ENCODE measurements at places on chromosomes 2 and 18.

GRCh38 chr18:42113529-42114191 lies 158.6 kb downstream of the PIK3C3 start:
- DNase-seq, result no peak

DNA sequence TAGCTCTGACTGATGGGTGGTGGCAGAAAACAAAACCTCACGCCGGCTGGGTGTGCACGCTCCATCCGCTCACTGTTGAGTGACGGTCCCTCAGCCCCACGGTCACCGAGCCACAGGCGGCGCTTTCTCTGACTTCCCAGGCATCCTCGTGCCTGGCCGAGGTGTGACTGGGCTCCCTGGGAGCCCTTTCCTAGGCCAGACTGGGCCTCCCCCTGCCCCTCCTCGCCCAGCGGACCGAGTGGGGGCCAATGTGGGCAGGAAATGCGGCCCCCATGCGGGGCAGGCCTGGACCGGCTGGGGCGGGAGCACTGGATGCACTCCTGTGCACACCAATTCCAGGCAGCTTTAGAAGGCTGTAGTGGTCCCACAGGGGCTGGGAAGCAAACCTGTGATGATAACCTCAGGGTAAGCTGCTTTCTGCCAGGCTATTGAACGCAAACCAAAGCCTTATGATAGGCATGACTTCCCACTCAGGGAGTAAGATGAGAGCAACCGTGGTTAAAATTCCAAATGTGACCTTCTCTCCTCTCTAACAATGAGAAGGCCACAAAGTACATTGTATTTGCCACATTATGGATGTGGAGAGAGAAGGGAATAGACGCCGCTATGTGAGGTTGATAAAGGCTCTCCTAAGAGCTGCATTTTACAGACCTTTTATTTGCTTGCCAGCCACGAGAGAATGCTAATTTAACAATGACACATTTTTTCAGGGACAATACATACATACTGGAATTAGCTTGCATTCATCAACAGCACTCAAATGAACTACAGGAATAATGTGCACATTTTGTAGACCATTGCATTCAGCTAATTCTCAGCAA lies 83.9 kb upstream of the PGAP1 start:
- no peak for DNase-seq

DNA sequence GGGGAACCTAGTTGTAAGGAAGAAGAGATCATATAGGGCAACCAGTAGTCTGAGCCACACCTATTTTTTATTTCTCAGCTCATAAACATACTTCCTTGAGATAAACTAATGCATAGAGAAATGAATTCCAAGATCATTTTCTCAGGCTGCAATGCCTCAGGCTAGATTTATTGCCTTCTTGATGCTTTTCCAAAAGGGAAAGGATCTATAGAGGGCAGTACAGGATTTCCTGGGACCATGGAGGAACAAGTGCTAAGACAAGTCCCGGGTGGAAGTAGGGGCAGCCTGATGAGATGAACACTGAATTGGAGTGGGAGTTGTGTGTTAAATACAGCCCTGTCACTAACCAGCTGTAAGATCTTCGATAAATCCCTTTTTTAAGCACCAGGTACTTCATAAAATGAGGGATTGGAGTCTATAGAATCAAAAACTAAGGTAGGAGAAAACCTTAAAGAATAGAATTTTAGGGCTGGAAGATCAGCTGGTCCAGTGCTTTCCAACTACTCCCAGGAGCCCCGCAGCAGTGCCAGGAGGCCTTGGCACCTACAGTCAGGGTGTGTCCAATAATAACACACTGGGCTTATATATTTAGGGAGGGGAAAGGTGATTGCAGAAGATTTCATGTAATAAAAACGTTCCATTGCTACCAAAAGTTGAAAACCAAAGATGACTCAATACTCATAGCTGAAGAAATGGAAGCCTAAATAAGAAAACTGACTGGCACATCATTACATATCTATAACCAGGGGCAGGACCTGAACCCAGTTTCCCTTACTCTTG lies 58.1 kb downstream of the SERTAD2 start:
- no peak for DNase-seq

DNA sequence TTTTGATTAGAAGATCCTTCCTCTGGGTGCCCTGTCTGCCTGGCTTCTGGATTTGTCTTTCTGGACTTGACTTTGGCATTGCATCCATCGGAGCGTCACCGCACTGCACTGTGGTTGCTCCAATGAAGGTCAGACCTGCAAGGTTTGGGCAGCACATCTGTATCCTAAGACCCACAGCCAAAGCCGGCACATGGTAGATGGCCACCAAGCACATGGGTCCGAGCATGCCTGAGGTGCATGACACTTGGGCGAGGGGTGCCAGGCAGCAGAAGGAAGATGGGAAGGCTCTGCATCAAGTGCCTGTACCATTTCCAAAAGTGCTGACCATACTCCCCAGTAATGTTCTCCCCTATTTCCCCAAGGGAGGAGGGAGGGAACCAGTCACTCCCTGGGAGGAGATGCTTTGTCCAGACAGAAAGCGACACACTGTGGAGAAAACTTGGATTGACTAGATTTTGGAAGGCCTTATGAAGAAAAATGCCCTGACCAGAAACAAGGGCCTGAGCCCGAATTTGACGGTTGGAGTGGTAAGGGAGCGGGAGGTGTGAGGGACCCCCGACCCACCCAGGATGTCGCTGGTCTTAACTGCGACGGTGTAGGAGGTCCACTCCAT lies 149.9 kb downstream of the LOXHD1 start:
- DNase-seq, result no peak

DNA sequence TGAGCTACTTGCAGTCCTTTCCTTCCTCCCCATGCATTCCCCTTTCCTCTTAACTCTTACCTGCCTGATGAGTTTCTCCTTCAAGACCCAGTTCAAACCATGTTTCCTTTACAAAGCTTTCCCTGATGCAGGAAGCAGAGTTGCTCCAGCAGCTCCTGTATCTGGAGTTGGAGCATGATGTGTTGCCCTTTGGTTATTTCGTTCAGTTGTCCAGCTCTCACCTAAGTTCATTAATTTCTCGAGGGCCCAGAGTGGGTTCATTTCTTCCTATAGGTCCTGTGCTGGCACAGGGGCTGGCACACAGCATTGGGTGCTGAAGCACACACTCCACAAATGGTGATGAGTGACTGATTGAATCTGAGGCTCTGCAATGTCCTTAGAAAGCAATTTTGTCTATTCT lies 23.0 kb upstream of the TMEM214 start:
- no peak for DNase-seq

- no peak for DNase-seq
Observed at GRCh38 chr2:1605102-1606045, 138.9 kb downstream of the PXDN start.

GRCh38 chr2:121289271-121289670 lies 4.3 kb upstream of the TFCP2L1 start:
- DNase-seq, result no peak

DNA sequence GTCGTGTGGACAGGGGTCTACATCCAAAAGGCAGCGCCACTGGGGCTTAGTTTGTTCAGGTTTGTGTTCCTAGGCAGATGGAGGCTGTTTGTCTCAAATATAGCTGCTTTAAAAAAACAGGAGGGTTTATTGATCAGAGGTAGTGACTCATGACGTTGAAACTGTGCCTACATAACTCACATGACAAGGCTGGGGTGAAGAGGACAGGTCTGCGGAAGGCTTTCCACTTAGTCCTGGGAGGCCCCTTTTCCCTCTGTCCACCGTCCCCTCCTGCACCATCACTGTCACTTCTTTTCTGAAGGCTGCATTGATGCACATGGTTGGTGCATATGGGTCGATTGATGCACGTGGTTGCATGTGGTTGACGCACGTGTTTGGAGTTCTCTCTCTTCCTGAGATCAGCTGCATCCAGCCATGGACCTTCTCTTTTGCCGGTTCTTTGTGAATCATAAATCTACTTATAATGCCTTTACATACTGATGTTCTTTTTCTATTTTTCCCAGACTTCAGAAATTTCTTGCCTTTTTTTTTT lies 10.9 kb downstream of the SH3RF3 start:
- DNase-seq, result no peak

GRCh38 chr2:227886149-227886548 lies 14.7 kb downstream of the DAW1 start:
- DNase-seq, result no peak

- DNase-seq, result no peak
Observed at GRCh38 chr2:3379339-3379646, 201 bp upstream of the TRAPPC12 start.

DNA sequence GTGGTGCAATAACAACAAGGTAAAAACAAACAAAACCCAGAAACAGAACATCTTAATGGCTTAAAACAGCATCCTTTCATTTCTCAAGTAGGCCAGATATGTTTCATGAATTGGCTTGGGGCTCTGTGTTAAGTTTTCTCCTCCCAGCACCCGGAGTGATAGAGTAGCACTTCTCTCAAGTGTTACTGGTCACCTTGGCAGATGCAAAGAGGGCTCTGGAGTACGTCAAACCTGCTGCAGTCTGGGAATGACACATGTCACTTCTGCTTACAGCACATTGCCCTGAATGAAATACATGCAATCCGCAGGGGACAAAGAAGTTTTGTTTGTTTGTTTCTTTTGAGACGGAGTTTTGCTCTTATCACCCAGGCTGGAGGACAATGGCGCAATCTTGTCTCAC lies 639.3 kb downstream of the CNTNAP5 start:
- no peak for DNase-seq

DNA sequence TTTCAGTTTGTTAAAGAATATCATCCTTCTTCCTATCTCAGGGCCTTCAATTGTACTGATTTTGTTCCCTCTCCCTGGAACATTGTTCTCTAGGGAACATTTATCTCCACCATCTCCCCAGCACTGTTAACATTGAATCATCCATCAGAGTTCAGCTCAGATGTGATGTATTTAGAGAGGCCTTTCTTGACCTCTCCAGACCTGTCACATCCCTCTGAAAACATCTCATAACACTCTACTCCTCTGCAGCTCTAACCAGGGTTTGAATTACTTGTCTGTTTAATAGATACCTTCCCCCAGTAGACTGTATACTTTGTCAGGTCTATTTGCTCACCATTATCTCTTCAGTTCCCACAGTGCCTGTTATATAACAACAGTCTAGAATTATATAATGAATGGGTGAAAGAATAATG lies 98.6 kb downstream of the GALNT1 start:
- no peak for DNase-seq

DNA sequence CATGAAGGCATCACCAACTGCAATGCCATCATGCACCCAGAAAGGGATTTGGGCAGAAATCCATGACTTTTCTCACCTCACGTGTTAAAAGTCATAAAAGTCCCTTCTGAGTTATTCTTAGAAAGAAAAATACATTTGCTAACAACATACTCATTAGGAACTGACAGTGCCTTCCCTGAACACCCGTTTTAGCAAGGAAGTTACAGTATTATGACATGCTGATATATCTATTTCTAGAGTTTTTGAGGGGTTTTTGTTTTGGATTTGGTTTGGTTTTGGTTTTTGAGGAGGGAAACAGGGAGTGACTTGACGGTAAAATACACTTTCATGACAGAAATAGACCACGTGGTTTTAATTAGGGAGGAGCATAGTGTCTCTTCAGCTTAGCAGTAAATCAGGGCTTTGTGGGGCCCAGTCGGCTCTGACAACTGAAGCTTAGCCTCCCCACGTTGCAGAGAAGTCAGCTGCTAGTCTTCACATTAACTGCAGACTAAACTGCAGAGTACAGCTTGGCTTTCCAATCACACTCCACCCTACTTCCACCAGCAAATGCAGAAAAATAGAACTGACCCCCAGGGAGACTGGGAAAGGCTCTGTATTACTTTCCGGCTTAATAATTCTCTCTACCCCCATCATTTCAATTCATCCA lies 141.4 kb downstream of the FAM124B start:
- no peak for DNase-seq

- DNase-seq, result no peak
Observed at GRCh38 chr2:152715854-152716428, 1.3 kb downstream of the PRPF40A start.

GRCh38 chr18:31655354-31655753 lies 29.0 kb downstream of the B4GALT6 start:
- no peak for DNase-seq

GRCh38 chr2:210833403-210833802 lies 277.0 kb downstream of the CPS1 start:
- DNase-seq, result no peak

DNA sequence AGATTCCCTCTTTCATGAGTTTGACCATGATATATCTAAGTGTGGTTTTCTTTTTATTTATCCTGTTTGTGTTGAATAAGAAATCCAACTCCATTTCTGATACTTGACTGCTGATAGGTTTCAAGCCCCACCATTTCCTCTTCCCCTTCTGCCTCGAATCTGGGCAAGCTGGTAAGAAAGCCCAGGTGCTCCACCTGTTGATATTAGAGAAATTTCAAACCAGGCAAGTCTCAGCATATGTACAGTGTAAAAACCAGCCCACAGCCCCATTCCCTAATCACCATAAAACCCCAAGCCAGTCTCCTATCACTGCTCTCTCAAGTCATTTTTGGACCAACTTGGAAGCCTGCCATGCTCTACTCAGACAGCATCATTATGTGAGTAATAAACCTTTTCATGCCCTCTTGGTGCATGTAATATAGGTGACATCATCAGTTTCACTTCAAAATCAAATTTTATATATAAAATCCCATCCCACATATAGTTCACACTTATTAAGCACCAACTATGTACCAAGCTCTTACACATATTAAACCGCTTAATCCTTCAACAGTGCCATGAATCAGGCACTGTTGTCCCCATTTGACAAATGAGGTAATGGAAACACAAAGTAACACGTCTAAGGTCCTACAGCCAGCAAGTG lies 46.6 kb downstream of the SMAD2 start:
- no peak for DNase-seq

- no peak for DNase-seq
Observed at GRCh38 chr18:43442571-43442970, 165.3 kb upstream of the SYT4 start.

All from ascending aorta (tissue), 2 donors.